A549 treated with DMSO at 1 μM for 4 hours (cell line): ENCODE measurements at places on chromosomes 7 and 10. TPM values are rescaled to one million over a fixed set of nuclear protein-coding genes. Genes with fewer than 3 reads are reported as not detected.

Gene LRRD1
- not detected in 5 replicates for total RNA-seq

Gene SCD
- total RNA-seq: 159 to 230 TPM (median 206 TPM) in 5 replicates

Gene CD36
- total RNA-seq: 0.07 to 0.21 TPM (median 0.09 TPM) in 4 of 5 replicates, not detected in the other

Gene ACSM6
- not detected in 5 replicates for total RNA-seq

Gene GPR85
- not detected in 5 replicates for total RNA-seq

Gene ACSL5
- 0.13 to 0.27 TPM (median 0.21 TPM) in 5 replicates for total RNA-seq

Gene NUTM2E
- 0.36 to 0.43 TPM (median 0.40 TPM) in 5 replicates for total RNA-seq
